ENCODE measurements at places on chromosomes 4 and X.

GRCh38 chr4:20883231-20883630 lies 183.0 kb downstream of the PACRGL start:
- no peak for DNase-seq

GRCh38 chr4:34678431-34678830 lies 1565.9 kb downstream of the ARAP2 start:
- no peak for DNase-seq

GRCh38 chr4:75530556-75531322 lies 16.5 kb downstream of the THAP6 start:
- DNase-seq = no peak

DNA sequence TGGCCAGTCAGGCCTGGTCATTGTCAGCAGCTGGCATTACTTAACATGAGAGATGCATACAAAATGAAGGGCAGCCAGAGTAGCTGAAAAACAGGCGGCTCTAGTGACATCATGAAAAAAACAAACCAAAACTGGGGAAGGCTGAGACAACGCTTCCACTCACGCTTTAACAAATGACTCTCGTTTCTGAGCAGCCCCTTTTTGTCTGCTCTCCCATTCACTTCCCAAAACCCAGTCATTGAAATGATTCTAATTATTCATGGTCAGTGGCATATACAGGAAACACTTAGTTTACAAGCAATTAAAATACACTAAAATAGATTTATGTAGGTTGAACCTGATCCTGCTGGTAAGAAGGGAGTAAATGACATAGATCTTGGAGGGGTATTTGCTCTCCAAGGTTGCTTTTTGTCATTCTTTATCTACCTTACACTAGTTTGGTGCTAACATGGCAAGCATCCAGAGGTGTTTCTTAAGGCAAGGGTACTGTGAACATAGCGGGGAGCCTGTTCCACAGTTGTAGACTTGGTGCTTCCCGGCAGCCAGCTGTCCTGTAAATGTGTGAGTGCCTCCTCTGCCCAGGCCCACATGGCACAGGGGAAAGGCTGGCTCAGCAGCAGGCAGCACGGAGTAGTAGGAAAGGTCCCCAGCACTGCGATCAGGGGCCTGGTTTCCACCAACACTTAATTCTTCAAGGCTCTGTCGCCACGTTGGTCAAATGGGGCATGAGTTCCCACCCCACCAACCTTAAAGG lies 61.2 kb upstream of the CITED1 start:
- DNase-seq = no peak

DNA sequence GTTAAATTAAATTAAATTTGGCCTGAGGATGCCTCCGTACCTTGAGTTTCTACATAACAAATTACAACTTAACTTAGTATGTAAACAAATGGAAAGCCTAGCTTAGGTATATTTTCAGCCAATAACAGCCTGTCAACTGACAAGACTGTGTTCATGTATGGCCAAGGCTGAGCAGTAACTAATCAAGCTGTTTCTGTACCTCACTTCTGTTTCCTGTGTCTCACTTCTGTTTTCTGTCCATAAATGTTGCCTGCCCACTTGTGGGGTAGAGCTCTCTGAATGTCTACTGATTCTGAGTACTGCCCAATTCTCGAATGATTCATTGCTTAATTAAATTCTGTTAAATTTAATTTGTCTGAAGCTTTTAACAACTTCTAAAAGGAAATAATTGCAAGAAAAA lies 445.2 kb downstream of the PCDH11X start:
- no peak for DNase-seq

All from stimulated activated CD8-positive, alpha-beta memory T cell treated with anti-CD3 and anti-CD28 coated beads, Interleukin-7, amount 100 ng/mL, for 4 hours (primary cell).